ENCODE measurements at places on chromosomes 12 and 14. TPM values are rescaled to one million over a fixed set of nuclear protein-coding genes. Genes with fewer than 3 reads are reported as not detected.

DNA sequence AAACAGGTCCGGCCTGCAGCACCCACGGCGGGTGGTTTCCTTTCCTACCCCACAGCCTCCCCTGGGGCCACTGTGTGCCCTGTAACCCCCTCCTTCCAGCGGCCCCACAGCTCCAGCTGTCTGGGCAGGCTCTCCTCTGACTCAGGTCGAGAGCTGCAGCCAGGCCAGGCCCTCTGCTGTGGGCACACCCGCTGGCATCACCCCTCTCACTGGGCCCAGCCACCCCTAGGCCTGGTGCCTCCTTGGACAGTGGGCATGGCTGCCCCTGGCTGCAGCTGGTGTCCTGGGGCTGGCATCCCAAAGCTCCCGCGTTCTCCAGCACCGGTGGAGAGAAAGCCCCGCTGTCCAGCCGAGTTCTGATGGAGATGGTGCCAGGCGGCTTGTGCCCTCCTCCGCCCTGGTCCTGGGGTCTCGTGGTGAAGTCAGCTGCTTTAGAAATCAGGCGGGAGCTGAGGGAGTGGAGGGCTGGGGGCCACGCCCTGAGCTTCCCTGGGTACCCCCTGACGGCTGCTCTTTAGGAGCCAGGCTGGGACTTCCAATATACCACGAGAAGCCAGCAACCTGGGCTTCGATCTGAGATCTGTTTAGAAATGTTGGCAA, 114.9 kb downstream of the KIF26A start:
- H3K4me1 ChIP-seq, result no peaks in the 10 kb centered on the region
- H3K36me3 ChIP-seq, result no peaks in the 10 kb centered on the region
- H3K27ac ChIP-seq, result no peak overlapping the region
- no peak for DNase-seq
- peaks cover 8% of the 10 kb centered on the region for H3K27me3 ChIP-seq

- no peak for DNase-seq
- peaks cover 1% of the 10 kb centered on the region for H3K27me3 ChIP-seq
- H3K27ac ChIP-seq, result no peak overlapping the region
- peaks cover 7% of the 10 kb centered on the region for H3K4me1 ChIP-seq
These were observed 95.2 kb downstream of the GTF2A1 start for GRCh38 chr14:81125536-81125935.

DNA sequence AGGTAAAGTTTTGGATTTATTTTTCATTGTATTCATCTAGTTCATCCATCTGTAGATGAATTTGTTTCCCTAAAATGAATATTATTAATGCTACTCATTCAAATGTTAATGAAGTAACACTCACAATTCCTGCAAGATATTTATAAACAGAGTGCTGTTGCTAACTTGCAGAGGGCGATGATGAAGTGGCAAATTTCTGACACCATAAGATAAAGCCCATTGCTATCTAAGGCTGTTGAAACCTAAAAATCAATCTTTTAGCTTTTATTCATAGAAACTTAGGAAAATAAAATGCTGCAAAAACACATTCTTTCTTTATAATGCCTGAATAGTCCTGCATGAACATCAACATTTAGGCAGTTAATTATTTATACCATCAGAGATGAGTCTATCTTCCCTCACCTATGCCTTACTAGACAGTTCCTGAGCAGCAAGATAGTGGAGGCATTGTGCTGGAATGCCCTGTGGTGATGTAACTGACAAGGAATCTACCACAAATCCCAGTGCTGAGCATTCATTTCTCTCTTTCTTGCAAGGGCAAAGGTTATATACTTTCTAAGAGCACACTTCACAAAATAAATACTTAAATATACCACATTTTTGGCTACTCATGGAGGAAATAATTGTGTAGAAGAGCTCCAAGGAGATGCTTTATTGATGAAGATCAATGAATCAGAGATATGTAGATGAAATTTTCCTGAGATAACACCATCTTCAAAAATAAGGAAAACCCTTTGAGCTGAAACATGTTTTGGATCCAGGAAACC, 57.6 kb downstream of the LMNTD1 start:
- H3K4me3 ChIP-seq, result no peak overlapping the region
- no peaks in the 10 kb centered on the region for H3K4me1 ChIP-seq
- H3K27me3 ChIP-seq, result no peaks in the 10 kb centered on the region
- no peak for DNase-seq

GRCh38 chr12:43008953-43009845, 419.7 kb upstream of the PRICKLE1 start:
- H3K27ac ChIP-seq, result no peak overlapping the region
- H3K36me3 ChIP-seq, result no peaks in the 10 kb centered on the region
- no peak overlapping the region for H3K4me3 ChIP-seq
- no peak for DNase-seq
- no peaks in the 10 kb centered on the region for H3K4me1 ChIP-seq

DNA sequence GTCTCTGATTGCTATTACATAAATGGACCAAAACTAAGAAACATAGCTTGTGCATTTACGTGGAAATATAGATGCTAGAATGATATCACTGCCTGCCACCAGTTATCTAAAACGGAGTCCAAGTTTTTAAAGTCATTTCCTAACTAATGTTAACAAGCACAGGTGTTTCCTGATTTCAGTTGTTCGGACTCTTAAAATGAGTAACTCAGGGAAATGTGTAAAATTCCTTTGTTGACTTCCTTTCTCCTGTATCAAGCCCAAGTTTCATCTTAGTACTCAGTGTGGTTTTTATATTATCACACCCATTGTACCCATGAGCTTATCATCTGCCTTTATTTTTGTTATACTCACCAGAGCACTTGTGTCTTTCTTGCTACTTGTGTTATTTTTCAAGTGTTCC, 13.2 kb upstream of the PRKCH start:
- H3K4me1 ChIP-seq, result peaks cover 15% of the 10 kb centered on the region
- DNase-seq, result no peak
- peaks cover 47% of the 10 kb centered on the region for H3K36me3 ChIP-seq
- H3K4me3 ChIP-seq, result no peak overlapping the region
- H3K27ac ChIP-seq, result no peak overlapping the region

- H3K27ac ChIP-seq, result peak overlapping the region; percentile 71
- no peak for DNase-seq
- H3K4me1 ChIP-seq, result peaks cover 76% of the 10 kb centered on the region
- H3K27me3 ChIP-seq, result no peaks in the 10 kb centered on the region
These were observed 17.7 kb downstream of the CLEC2D start for GRCh38 chr12:9687228-9687627.

The NTN4 gene
- total RNA-seq, result 0.17 TPM

The PRB2 gene
- total RNA-seq, result not detected
